Stimulated activated naive CD8-positive, alpha-beta T cell treated with anti-CD3 and anti-CD28 coated beads, Interleukin-15, amount 100 ng/mL, for 72 hours (primary cell): ENCODE measurements at places on chromosomes 11 and 22.

- DNase-seq = no peak
Observed at GRCh38 chr11:131033151-131033651, 116.9 kb upstream of the SNX19 start.

DNA sequence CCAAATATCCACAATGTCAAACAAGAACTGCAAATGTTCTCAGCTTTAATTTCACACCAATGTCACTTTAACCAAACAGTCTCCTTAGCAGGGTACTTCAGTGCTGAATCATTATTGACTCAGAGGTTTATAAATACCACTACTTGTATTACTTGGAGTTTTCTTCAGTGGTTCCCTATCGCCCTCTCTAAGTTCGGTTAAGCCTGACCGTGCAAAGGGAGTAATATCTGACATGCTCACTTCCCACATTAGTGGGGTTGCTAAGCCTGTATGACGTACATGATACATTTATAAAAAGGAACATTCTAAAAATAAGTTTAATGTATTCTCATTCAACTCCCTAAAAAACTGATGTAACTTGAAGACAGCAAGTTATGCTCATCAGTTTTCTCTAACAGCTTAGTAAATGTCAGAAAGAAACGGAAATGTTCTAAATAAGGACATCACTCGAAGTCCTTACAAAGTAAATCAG is 93.1 kb upstream of the ZC3H12C start:
- no peak for DNase-seq

GRCh38 chr22:20175597-20175900 is 24.7 kb upstream of the CCDC188 start:
- DNase-seq = no peak

- no peak for DNase-seq
Observed at GRCh38 chr22:29539105-29539504, 14.5 kb downstream of the THOC5 start.

DNA sequence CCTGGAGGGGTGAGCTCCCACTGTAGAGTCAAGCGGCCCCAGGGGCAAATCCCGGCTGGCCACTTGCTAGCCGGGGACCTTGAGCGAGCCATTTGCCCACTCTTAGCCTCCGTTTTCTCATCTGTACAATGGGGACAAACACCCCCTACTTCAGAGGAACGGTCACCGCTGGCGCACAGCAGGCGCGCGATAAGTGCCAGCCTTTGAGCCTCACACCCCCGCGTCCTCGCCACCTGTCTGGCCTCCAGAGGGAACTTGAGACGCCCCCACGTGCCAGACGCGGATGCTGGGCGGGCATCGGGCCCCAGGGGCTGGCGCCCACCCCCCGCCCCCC is 72.6 kb upstream of the TCF20 start:
- DNase-seq = no peak

- DNase-seq = no peak
Observed at GRCh38 chr11:88250566-88251242, 75.5 kb upstream of the RAB38 start.

DNA sequence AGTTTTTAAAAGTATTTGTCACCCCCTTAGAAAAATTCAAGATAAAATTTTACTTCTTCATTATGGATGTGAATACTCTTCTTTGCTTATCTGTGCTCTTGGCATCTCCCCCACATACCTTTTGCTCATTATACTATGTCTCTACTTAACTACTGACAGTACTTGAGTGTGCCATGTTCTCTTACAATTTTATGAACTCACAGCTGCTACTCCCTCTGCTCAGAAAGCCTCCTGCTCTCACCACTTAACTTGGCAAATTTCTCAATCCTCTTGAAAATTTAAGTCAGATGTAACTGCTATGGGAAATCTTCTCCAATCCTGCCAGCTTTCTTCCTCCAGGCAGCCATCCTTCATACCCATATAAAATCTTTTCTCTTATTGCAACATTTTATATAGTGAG is 163.4 kb downstream of the CNTN5 start:
- no peak for DNase-seq

DNA sequence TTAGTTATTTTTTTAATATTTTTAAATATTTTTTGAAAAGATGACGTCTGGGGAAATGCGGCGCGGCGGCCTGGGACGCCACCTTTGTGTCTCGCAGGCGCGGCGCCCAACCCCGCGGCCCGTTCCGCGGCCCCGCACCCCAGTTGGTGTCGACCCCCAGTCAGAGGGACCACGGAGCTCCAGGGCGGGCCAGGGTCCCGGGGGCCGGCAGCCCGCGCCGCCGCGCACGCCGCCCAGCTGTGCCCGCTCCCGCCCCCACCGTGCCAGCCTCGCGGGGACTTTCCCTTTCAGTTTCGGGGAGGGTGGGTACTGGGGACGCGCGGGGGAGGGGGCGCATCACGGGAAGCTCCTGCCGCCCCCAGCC is 1.6 kb downstream of the CCND1 start:
- DNase-seq = no peak

DNA sequence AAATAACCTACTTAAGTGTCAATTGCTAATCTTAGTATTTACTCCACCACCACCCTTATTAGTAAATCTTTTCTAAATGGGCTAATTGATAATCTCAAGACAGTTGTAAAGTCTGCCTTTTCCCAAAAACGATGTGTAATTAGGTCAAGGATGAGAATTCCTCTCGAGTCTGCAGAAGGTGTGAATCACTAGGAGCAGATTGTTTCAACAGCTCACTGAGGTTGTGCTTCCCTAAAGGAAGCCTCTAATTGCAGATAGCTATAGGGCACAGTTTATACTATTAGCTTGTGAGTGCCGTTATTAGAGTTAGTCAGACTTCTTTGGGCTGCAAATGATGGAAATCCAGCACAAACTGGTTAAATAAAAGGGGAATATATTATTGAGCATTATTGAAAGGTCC is 84.9 kb downstream of the C11orf91 start:
- no peak for DNase-seq

DNA sequence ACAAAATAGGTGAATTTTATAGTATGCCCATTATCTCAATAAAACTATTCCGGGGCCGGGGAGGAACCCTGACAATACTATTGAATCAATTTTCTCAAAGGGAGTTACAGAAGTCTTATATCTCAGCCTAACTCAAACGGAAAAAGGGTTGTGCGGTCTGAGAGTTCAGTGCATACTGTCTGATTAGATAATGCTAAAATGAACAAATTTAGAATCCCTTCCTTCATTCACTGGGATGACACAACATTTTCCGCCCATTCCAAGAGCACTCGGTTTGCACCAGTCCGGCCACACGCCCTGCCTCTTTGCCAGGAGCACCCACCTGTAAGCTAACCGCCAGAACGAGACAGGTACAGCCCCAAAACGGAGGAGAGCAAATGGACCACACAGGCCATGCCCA is 50.0 kb upstream of the NFRKB start:
- no peak for DNase-seq

GRCh38 chr11:70578371-70578770 is 180.0 kb downstream of the CTTN start:
- no peak for DNase-seq

DNA sequence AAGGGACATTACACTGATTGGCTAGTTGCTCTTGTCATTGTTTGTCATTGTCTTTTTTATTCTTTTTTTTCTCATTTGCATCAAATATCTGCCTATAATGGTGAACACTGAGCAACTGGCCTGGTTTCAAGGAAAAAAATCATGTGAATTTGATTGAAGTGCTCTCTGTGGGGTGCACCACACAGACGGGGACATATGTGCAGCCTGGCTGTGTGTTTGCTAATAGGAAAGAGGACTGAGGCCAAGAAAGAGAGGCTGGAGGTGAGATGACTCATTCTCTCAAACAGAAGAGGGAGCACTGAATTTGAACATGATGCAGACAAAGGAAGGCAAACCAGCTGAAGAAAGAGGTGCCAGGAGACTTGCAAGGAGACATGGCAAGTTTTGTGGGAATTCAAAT is 684.9 kb upstream of the CCDC90B start:
- no peak for DNase-seq

DNA sequence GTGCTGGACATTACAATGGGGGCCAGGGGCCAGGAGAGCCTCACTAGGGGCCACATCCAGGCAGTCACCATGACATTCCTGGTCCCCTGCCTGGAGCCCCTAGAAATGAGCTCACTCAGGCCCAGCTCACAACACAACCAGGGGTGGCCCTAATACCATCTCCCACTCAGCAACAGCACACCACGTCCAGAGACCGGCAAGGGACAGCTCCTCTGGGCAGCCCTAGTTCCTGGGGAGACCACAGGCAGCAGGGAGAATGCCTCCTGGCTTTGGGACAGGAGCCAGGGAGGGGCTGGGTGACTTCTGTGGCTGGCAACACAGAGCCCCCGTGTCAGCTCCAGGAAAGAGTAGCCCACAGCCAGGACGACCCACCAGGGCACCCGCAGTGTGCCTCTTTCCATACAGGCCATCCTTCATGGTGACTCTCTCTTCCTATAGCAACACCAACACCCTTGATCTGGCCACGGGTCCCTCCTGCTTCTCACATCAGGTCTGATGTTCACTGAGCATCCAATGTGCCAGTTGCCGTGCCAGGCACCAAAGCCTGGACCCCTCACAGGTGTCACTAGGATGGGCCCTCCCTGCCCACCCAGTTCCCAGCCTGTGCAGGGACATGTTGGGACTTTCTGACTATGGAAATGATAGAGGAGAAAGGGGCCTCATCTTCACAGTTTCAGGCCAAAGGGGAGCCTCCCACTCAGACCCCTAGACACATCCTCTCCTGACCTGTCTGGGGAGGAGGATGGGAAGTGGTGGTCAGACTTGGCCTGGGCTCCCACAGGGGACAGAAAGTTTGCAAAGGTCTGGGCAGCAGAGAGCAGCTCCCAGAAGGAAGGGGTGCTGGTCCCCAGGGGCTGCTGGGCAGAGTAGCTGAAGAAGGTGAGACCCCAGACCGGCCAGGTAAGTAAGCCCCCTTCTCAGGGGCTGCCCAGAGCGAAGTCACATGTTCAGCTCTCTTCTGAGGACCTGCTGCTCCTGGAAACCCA is 43.2 kb downstream of the IGLL5 start:
- DNase-seq = no peak

- no peak for DNase-seq
Observed at GRCh38 chr11:112784323-112785073, 176.7 kb upstream of the NCAM1 start.

DNA sequence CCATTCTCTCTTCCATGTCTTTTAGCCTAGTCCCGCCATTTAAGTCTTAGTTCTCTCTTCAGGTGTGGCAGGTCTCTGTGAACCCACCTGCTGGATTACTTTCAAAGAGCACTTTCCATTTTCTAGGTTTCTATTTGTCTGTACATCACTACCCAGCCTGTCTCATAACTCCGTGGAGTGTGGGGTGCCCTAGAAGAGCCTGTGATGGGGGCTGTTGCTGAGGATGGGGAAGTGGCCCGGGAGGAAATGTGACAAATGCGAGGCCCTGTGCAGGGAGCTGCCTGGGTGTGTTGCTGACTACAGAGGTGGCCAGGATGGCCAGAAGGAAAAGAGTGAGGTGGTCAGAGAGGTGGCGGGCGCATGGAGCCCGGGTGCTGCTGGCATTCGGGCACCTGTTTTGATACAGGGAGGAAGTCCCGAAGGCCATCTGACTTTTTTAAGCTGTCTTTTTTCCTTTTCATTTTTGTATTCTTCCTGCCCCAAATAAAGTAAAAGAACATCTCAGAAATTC is 10.7 kb downstream of the DGCR8 start:
- no peak for DNase-seq

DNA sequence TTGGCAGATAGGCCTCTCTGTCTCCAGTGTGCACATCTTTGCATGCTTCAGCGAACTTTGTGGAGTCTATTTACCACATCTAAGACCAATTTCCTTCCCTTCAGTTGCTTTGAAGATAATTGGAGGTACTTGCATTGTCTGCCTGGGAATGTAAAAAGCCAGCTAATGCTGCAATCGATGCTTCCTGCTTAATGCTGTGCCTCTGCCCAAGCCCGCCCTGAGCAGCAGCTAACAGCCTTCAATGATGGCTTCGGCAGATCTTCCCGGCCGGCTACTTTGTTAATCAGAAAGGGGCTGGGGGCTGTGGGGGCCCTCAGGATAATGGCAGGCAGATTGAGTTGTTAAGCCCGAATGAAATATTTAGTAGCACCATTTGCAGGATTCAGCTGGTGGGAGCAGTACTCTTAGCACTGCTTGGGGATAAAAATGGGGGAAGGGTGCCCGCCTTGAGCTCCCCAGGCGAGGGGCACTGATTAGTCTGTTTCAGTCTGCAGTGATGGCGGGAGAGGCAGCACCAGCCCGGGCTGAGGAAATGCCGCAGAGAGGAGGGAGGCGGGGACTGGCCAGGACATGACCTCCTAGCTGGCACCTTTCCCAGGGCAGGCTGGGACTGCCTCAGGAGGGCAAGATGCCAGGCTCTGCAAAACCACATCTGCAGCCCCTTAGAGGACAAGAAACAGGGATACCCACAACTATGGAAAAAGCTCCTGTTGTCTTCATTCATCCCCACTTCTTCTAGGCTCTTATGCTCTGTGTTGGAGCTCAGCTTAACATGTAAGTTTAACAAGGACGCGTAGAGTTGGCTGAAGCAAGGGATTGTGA is 460.0 kb downstream of the BUD13 start:
- DNase-seq = no peak

DNA sequence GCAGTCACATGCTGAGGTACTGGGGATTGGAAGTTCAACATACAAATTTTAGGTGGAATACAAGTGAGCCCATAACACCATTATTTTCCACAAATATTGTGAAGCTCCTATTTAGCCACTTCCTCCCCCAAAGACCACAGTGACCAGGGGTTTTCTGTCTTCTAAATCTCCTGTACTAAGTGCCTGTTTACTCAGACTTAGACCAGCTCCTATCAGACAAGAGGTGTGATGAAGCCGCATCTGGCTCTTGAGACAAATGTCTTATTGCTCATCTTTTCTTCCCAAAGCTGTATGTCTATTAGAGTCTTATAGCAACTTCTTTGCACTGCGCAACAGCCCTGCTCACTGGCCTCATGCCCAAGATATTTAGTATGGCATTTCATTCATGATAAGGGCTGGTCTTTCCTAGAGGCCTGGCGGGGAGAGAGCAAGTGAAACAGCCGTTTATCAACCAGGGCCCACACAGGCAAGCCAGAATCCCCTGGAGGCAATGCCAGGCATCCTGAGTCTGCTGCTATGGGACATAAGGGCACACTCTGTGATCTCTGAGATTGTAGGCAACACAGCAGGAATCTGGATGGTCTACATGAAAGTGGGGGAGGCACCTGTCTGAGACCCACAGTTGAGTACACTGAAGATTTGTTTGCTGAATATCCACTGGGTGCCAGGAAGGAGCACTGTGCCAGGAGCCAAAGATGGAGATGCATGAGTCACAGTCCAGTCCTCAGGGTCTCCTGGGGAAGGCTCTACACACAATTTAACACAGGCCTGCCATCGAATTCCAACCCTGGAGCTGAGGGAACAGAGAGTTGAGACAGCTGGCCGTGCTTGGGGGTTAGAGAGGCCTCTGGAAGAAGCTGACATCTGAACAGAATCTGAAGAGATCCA is 78.5 kb upstream of the NCAM1 start:
- no peak for DNase-seq

GRCh38 chr11:73017024-73017751 is 124.9 kb downstream of the FCHSD2 start:
- no peak for DNase-seq

- DNase-seq = no peak
Observed at GRCh38 chr11:104219096-104219495, 55.1 kb upstream of the PDGFD start.

GRCh38 chr11:124759266-124760204 is 2.6 kb downstream of the ESAM start:
- no peak for DNase-seq
